ENCODE measurements at places on chromosomes 12 and 14.

DNA sequence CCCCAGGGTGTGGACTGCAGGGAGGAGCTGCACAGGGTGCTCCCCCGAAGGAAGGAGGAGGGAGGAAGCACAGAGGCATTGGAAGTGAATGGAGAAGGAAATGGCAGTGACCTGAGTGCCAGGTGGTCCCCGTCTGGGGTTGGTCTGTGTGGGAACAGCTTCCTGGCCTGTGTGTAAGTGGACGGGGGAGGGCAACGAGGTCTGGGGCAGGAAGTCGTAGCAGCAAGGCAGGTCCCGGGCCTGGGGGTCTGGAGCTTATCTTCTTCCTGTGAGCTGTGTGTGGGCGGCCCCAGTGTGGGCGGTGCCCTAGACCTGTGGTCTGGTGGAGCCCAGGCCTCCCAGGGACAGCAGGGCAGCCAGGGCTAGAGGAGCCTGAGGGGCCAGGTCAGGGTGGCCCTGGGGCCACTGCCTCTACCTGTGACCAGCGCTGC lies 382.1 kb downstream of the TMEM121 start:
- no peak for DNase-seq

DNA sequence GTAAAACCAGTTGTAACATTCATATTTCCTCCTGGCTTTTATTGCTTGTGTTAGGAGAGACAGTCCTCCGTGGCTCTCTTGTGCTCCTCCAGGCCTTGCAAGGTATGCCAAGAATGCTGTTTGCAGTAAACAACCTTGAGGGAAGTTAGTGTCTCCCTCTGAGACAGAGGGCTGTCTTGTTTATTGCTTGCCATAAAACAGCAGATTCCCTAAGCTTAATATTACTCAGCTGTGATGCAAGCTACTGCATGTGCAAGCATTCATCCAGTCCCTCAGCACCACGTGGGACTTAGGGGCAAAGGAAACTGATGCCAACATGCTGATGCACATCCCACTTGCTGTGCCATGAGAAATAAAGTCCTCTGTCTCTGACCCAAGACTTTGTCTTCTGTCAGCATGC lies 6.6 kb downstream of the POMT2 start:
- DNase-seq, result no peak

DNA sequence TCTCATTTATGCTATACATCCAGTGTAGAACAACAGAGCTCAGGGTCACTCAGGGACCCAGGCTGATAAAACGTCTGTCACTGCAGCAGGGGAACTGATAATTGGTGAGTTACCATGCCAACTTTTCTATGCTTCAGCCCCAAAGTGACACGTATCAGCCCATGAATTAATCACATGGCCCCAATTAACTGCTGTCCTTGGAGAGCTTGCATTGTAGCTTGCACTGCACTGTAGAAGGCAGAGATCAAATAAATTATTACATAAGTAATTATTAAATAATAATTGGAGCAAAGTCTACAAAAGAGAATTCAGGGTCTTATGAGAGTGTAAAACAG lies 144.6 kb downstream of the SUDS3 start:
- no peak for DNase-seq

DNA sequence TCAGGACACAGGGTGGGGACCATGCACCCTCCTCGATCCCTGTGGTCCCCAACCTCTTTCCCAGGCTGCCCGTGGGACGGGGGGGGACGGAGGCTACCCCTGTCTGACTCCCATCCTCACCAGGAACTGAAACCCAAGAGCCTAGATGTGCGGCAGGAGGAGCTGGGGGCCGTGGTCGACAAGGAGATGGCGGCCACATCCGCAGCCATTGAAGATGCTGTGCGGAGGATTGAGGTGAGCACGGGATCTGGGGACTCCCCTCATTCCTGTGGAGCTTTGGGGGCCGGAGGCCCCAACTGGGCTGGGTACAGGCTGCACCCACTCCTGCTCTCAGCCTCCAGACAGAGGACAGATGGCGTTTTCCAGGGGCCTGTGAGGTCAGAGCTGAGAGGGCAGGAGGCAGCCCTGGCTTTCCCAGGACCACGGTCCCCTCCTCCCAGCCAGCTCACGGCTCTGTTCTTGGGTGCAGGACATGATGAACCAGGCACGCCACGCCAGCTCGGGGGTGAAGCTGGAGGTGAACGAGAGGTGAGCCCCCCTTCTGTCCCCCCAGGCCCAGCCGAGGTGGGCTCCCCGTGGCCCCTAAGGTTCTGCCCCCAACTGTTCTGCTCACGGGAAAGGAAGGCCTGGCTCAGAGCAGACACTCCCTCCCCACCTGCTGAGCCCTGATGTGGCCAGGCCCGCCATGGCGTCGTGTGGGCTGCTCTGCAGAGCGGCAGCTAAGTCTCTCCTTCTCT lies 24.2 kb downstream of the HIP1R start:
- no peak for DNase-seq

DNA sequence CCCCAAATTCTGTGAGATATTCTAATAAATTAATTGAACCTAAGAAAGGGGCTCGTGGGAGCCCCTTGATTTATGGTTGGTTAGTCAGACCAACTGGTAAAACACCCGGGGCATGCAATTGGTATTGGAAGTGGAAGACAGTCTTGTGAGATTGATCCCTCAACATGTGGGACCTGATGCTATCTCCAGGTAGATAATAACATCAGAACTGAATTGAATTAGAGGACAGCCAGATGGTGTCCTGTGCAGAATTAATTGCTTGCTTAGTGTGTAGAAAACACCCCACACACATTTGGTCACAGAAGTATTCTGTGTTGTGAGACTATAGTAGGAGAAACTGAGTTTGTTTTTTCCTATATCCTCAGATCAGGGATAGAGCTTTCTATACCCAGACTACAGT lies 22.0 kb downstream of the PYROXD1 start:
- DNase-seq, result no peak

DNA sequence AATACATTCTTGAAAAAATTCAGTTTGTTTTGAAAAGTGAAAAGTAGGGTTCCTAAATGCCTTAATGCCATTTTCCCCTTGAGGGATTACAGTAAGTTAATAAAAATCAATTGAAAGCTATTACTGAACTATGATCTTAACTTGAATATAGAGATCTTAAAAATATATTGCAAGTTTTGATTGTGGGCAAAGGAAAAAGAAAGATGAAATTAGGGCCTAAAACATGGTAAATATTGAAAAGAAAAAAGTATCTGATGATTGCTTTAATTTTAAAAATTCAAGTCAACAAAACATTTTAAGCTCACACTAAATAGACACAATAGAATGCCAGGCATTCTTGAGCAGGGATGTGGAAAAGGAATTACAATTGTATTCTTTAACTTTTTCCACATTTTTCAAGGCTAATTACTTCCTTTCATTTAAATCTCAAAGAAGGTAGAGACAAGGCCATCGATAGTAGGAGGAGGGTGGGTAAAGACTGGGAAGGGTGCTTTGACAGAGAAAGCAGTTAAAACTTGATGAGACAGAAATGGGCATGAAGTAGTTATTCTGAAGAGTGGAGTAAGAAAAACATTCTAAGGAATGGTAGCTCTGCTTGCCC lies 294.4 kb downstream of the NELL2 start:
- DNase-seq, result no peak

DNA sequence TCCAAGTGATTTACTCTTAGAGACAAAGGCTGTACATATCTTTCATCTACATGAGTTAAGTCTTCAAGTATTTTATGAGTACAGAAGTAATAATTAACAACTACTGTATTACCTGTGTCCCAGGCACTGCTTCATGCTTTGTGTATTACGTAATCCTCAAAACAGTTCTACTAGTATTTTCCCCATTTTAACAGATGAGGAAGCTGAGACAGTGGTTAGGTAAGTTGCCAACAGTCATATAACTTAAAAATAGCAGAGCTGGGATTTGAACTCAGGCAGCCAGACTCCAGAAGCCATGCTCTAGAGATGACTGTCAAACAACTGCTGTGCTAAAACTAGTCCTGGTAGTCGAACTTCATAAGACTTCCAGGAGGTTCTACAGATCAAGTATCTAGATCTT lies 10.7 kb downstream of the TRMT5 start:
- DNase-seq, result no peak
